ENCODE measurements at places on chromosomes 1 and 21.

GRCh38 chr1:214500340-214501055, 50.9 kb downstream of the PTPN14 start:
- no peak for DNase-seq

- DNase-seq: no peak
These were observed 185.2 kb downstream of the C1orf94 start for GRCh38 chr1:34361781-34362357.

- no peak for DNase-seq
These were observed 417.0 kb upstream of the ESRRG start for GRCh38 chr1:217140041-217140901.

- DNase-seq: no peak
These were observed 2.2 kb downstream of the SH3BP5L start for GRCh38 chr1:248823517-248824001.

GRCh38 chr1:181583598-181583997, 100.3 kb downstream of the CACNA1E start:
- DNase-seq: no peak

GRCh38 chr1:232483826-232484225, 146.1 kb downstream of the SIPA1L2 start:
- DNase-seq: no peak

DNA sequence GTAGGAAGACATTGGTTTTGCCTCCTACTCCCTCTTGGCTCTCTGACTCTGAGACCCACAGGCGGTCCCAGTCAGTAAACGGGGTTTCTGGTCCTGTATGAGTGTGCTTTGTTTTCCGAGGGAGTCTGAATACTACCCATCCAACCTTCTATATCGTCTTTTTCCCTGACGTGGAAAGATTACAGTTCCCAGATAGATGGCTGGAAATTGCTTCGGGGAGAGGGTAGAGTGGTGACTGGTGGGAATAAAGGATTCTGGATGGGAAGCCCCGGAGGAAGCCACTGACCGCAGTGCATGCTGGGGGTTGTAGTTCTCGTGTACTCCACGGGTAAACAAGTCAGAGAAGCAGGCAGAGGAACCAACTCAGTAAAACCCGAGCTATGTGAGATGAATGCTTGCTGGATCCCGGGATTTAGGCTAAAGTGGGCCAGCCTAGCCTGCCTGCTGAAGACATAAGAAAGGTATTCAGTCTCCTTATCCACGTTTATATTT, 66.2 kb upstream of the IRF2BP2 start:
- DNase-seq: peak; percentile 21

All from stimulated activated CD8-positive, alpha-beta memory T cell treated with anti-CD3 and anti-CD28 coated beads, Interleukin-4, amount 100 ng/mL, for 1 hour (primary cell).